ENCODE measurements at places on chromosomes 16 and 17.
A peak's percentile ranks its signal among the peaks of the same experiment; 100 is the strongest.

DNA sequence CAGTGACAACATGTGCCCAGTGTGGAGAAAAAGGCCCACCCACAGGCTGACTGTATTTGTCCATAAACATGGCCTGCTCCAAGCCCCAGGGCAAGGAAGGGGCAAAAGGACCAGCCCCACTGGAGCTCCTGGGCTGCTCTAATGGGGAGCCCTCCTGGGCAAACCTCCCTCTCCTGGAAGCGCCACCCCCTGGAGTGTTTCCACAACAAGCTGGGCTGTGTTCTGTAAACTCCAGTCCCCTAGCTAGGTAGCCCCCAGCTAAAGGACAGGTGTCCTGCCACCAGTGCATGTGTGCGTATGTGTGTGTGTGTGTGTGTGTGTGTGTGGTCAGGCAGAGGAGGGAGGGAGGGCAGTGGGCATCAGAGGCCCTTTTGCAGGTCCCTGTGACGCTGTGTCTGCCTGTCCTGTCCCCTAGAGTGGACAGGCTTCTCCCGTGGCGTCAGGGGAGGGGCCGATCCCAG lies 11.3 kb upstream of the STAC2 start:
- DNase-seq = no peak

GRCh38 chr17:78903101-78903779 lies at the start of gene CEP295NL:
Gene CEP295NL, minus strand, starts transcription at chr17:78903201. Its CDS starts 1,373 bp downstream, at chr17:78901828.
- DNase-seq = no peak

DNA sequence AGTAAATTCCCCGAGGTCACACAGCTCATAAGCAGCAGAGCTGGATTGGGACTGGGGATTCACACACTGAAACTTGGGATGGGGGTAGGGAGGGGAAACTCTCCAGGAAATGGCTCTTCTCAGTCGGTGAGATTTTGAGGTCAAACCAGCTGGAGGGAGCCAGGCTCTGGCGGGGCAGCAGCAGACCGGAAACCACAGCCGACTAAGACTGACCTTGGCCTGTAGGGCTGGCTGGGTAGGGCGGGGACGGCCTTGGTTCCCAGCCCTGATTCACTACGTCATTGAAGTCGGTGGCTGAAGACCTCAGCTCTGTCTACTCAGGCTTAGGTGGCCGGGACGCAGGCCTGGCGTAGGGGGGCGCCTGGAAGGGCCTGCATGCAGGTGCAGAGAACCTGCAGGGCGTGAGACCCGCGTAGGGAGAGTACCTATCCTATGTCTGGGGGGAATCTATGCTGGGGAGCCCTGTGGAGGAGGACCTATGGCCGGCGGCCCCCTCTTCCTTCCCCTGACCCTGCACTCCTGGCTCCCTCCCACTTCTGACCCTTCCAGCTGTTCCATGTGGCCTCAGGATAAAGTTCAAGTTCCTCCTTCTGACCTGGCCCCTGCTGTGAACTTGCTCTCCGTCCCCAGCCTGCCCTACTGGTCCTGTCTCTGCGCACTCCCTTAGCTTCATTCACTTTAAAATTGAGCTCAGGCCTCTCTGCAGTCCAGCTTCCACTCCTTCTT lies 11.9 kb upstream of the SLC4A1 start:
- DNase-seq = peak; percentile 5

DNA sequence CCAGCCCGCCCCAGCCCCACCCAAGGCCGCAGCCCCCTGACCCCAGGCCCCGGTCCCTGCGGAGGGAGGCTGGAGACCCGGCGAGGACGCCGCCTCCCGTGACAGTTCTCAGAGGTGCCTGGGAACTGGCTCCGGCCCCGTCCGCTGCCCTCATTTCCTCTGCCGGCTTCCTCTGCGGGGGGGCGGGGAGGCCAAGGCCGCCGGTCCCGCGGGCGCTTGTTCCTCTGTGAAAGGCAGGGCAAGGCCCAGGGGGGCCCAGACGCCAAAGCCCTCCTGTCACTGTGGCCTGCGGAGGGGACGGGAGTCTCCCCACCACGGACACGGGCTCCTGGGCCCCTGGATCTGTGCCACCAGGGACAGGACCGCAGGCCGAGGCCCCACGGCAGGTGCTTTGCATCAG lies 5.0 kb upstream of the PVALEF start:
- DNase-seq = no peak

- no peak for DNase-seq
These were observed 8.7 kb upstream of the KAT7 start for GRCh38 chr17:49779739-49780231.

GRCh38 chr17:65072660-65073071 lies 16.1 kb upstream of the GNA13 start:
- no peak for DNase-seq

- DNase-seq = no peak
These were observed 317.0 kb downstream of the MAF start for GRCh38 chr16:79283578-79283977.

- DNase-seq = no peak
These were observed 61.9 kb upstream of the GSE1 start for GRCh38 chr16:85550953-85551924.

GRCh38 chr16:13529193-13529982 lies 390.6 kb upstream of the ERCC4 start:
- no peak for DNase-seq

DNA sequence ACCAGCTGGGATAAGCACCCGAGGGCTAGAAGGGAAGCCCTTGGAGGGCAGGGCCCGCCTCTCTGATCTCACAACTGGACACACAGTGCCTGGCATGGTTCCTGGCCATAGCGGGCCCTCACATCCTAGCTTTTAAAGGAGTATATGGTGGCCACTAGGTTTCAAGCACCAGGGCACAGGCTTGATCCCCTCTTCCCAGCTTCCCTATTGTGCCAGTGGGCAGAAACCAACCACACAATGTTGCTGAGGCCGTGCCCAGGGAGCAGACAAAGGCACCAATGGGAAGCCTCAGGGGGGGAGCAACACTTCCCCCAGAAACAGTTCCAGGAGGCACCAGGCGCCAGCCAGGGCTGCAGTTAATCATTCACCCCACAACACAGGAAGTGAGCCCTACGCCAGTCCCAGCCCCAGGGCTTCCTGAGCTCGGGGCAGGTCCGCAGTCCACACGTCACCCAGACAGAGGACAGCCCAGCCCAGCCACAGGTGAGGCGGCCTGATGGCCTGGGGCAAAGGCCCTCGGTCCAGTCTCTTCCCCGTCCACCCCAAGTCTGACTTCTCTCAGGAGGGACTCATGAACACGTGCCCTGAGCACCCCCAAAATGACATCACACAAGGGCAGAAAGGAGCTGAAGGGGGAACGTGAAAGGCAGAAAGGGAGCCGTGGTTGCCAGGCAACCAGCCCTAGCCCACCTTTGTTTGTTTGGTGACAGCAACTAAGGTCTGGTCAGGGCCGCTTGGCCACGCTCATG lies 12.8 kb downstream of the SMIM5 start:
- no peak for DNase-seq
